ENCODE measurements at places on chromosomes 1 and 21. TPM values are rescaled to one million over a fixed set of nuclear protein-coding genes. Genes with fewer than 3 reads are reported as not detected.

GRCh38 chr1:147598621-147599361, 57.5 kb downstream of the BCL9 start:
- peak; percentile 30 for DNase-seq

DNA sequence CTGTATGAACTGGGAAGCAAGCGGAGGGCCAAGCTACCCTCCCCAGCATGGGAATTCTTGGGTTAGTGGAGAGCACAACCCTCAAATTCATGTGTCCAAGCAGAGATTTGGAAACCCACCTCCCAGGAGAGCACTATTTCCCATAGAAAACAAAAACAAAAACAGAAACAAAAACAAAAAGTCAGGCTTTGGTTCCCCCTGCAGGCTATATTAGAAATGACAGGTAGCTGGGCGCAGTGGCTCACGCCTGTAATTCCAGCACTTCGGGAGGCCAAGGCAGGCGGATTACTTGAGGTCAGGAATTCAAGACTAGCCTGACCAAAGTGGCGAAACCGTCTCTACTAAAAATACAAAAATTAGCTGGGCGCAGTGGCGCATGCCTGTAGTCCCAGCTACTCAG, 10.8 kb downstream of the MINDY1 start:
- no peak for DNase-seq

The KRTAP19-3 gene
- not detected for total RNA-seq

DNA sequence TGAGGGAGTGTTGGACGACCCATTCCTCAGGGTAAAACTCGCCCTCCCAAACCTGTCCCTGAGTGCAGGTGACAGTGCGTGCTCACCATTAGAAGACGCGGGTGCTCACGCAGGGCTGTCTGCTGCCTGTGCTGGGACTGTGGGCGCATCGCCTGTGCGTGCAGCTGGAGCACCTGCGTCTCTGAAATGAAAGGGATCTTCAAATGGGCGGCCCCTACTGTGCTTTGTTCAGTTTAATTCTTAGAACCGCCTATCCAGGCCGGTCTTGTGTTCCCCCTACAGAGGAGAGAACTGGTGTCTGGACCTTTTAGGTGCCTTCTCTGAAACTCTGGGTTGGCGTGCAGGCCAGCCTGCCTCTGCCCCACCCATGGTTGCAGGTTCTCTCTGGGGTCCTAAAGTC, 125.8 kb downstream of the PCBP3 start:
- no peak for DNase-seq

The PM20D1 gene
- 0.16 TPM for total RNA-seq

DNA sequence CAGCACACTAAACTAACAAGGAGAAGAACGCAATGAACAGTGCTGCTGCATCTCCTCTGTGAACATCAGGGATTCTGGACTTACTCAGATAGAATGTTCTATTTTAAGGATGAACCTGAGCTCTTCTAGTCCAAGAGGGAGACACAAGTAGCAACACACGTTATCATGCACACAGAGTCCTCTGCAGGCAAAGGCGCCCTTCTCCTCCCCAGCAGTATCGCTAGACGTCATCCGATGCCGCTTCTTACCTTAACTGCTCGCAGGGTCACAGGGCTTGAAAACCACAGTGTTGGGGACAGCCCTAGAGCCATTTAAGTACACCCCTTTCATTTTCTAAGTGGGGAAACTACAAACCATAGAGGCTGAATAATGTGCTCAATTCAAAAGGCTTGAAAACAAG, 74.5 kb downstream of the HIVEP3 start:
- no peak for DNase-seq

DNA sequence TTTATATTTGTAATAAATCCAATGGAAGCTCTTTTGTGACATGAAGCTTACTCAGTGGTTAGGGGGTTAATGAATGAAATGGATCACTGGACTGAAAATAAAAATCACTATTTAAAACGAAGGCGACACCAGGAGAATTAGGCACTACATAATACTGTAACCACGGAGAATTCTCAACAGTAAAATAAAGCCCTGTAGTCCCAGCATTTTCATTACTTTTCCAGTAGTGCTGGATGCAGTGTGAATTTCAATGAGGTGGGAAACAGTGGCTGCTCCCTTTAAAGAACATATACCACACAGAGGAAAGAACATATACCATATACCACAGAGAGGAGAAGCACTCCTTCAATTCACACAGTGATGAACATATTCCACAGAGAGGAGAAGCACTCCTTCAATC, 275.0 kb downstream of the SMYD3 start:
- no peak for DNase-seq

DNA sequence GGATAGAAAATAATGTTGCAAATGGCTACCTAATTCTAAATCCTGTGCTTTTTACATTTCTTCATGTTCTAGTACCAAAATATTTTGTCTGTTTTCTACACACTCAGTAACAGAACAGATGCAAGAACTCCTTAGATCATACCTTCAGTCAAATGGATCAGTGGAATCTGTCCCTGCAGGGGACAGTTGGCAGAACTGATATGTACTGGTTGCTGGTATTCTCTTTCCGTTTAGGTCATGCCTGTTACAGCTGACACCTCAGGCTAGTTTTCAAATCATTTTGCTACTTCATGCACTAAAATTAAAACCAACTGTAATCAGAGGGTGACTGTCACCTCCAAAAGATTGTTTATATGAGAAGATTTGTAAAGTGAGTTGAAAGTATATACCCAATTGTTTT, 109.2 kb downstream of the TNNI3K start:
- DNase-seq, result no peak

DNA sequence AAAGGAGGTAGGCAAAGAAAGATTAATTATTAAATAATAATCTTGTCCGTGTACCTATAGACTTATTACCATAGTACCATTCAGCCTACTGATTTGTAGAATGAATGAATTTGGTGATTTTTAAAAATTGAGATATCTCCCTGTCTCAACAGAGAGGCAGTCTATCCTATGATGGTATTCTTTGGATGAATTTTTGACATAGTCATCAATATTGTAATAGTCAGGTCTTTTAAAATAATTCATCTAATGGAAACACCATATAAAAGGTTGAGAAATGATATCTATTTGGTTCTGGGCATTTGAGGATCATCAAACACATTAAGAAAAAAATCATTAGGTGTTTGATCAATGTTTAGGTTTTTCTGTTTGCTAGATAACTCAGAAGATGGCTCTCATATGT, 35.6 kb upstream of the MAB21L3 start:
- DNase-seq, result no peak

DNA sequence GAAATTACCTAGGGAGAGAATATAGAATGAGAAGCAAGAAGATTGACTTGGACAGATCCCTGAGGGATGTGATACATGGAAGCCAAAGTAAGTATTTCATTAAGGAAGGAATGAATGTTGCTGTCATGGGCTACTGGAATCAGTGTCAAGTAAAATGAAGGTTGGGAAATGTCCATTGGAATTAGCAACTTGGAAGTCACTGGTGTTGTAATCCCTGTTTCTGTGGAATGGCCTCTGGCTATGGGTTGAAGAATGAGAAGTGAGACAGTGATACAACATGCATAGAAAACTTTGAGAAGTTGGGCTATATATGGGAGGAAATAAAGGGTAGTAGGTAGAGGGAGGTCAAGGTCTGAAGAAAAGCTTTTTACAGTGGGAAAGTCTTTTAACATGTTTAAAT, 54.7 kb downstream of the CCDC18 start:
- DNase-seq, result no peak

- no peak for DNase-seq
These were observed 54.4 kb downstream of the FAM78B start for GRCh38 chr1:166112425-166112824.

- no peak for DNase-seq
These were observed 24.8 kb upstream of the PSEN2 start for GRCh38 chr1:226845624-226846023.

DNA sequence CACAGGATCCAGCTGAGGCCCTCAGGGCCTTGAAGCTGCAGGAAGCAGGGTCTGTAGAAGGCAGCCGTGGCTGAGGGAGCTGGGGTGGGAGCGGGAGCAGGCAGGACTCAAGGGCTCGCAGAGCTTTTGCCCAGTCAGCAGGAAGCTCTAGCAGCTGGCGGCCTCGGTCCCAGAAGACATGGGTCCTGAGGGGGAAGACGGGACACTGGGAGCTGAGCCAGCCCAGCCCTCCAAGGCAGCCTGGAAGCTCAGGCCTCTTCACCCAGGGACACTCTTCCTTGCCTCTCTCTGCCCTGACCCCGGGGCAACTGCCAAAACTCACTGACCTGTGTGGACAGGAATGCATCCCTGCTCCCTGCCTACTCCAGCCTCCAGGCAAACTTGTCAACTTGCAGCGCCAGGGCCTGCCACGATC, 8.9 kb downstream of the ADGRB2 start:
- peak; percentile 52 for DNase-seq

DNA sequence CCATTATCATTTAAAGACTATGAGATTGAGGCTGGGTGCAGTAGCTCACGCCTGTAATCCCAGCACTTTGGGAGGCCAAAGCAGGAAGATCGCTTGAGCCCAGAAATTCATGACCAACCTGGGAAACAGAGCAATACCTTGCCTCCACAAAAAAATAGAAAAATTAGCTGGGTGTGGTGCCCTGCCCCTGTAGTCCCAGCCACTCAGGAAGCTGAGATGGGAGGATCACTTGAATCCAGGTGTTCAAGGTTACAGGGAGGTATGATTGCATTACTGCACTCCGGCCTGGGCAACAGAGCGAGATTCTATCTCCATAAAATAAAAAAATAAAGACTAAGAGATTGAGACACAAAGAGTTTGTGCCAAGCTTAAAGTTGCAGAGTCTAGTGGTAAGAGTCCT, 537.0 kb downstream of the DPYD start:
- no peak for DNase-seq

DNA sequence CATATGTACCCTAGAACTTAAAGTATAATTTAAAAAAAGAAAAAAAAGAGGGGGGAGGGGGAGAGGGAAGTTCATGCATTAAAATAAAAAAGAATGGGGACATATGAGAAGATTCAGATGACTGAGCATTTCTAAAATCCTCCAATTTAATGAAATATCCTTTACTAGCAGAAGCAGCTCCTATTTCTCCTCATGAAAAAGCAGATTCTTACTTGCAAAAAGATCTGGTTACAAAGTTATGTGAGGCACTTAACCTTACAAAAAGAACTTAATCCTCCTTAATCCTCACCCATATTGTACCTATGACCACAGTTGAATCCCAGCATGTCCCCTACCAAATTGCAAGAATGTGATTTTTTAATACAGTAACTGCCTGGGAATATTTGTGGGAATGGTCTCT, 298.5 kb downstream of the SRGAP2C start:
- DNase-seq, result no peak

DNA sequence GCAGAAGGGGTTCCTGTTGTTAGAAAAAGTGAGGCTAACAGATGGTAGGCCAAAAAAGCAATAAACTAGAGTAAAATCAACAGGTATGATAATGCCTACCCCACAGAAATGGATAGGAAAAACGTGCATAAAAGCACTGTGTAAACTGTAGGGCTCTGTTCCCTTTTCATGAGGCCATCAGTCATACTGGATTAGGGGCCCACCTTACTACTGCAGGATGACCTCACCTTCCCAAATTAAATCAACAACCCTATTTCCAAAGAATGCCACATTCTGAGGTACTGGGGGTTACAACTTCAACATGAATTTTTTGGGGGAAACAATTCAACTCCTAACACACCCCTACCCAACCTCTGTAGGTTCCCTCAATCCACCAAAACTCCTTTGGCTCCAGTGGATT, 54.9 kb downstream of the KIAA1614 start:
- DNase-seq, result no peak

DNA sequence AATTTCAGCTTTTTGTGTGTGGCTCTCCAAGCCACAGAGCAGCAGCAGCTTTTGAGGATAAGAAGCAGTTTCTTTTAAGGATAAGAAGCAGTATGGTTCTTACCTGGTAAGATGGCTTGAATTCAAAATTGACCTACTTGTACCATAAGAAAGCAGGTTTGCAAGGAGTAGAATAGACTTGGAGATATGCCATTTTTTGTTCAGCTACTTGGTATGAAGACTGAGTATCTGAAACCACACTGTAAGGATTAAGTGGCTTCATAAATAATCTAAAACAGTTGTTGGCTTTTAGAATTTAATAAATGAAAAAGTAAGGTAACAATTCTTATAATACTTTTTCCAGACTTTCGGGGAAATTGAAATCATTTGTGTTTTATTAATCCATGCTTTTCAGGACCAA, 74.2 kb downstream of the ATF6 start:
- no peak for DNase-seq

GRCh38 chr1:89800022-89800655, 20.7 kb upstream of the LRRC8D start:
- no peak for DNase-seq
